Spinal cord (tissue), 10 donors: ENCODE measurements at places on chromosomes 5 and 9. TPM values are rescaled to one million over a fixed set of nuclear protein-coding genes. Genes with fewer than 3 reads are reported as not detected.
A peak's percentile ranks its signal among the peaks of the same experiment; 100 is the strongest.

GOLGA1 gene
- polyA plus RNA-seq: 19.6 TPM

TAF7 gene
- polyA plus RNA-seq: 101 TPM

SPATA31D4 gene
- not detected for polyA plus RNA-seq

OTP gene
- polyA plus RNA-seq: 10.4 TPM

CRB2 gene
- polyA plus RNA-seq: 17.8 TPM

SLC45A2 gene
- 0.56 TPM for polyA plus RNA-seq

ADGRV1 gene
- polyA plus RNA-seq: 101 TPM

JAK2 gene
- 16.9 TPM for polyA plus RNA-seq

SH3PXD2B gene
- 64.8 TPM for polyA plus RNA-seq

ZNF79 gene
- polyA plus RNA-seq: 6.1 TPM

PCSK5 gene
- polyA plus RNA-seq: 9.8 TPM

PCDHGA2 gene
- polyA plus RNA-seq: 17.7 TPM

- no peak for DNase-seq
These were observed 1.7 kb downstream of the TUT7 start for GRCh38 chr9:86352440-86353077.

DNA sequence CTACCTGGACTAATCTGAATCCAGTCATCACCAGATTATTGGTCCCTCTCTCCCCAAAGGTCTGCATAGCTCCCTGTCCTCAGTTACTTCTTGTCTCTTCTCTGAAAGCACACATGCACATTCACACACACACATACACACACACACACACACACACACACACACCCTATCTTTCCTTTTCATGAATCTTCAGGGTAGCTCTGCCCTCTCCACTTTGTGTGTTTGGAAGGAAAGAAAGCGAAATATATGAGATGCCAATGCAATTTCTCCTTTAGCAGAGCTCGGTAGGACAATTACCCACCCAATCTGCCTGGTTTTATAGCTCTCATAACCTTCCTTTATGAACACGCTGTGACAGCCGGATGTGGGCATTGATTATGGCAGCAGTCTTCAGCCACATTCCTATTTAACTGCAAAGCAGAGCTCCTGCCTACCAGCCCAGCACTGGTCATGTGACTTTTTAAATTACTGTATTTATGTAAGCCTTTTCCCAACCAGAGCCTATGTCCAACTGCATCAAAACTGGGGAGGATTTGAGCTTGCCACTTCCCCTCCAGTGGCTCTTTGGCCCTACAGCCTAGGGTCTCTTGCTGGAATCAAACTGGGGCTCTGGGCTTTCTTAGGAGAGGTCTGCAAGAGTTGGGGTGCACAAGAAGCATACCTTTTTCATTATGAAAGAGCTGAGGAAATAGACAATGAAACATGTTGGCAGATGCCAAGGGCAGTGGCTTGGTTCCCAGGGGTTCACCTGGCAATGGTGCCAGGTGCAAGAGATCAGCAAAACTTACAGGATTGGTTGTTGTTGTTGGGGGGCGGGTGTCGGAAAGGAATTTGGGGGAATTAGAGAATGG is 20.8 kb upstream of the MATR3 start:
- no peak for DNase-seq

DNA sequence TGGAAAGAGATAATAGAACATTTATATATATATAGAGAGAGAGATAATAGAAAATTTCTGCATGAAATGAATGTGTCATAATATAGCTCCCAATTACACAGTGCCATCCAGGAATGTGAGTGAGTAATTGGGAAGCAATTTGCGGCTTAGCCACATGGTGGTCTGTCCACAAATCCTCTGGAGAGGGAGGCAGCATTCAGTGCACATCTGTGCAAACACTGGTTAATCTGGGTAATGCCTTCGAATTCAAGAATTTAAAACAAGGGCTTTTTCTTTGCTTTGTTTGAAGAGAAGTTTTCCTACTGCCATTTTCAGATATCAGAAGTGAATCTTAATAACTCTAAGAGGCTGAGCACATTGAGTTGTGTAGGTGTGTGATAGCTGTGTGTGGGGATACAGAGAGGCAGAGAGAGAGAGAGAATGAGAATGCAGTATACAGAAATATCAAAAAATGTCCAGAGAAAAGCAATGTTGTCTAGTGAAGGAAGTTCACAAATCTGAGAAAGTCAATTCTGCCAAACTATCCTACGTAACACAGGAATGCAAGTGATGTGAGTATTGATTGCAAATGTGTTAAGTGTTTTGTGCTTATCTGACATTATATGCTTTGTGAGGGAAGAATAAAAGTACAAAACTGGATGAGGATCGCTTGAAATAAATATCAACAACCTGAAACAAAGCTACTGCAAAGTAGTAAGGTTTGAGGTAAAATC is 134.6 kb downstream of the EDIL3 start:
- DNase-seq: no peak

- DNase-seq: no peak
These were observed 79.4 kb downstream of the SNX24 start for GRCh38 chr5:122924719-122925395.

- DNase-seq: no peak
These were observed 15.8 kb downstream of the ERGIC1 start for GRCh38 chr5:172849606-172850453.

DNA sequence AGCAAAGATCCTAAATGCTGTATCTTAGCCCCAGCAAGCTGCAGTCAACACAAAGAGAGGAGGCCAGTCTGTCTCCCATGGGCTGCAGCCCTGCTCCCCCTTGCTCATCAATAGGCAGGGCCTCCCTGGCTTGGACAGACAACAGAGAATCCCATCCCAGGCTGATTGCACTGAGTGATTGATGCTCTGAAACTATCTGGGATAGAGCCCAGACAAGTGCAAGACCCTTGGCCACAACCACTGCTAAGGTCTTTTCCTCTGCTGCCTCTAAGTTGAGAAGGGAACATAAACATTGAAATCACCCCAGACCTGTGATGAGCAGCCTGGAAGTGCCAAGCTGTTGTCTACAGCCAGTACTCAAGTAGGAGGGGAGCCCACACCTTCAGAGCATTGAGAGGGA is 661.0 kb upstream of the CDH18 start:
- DNase-seq: no peak

GRCh38 chr5:77937015-77937908 is 161.1 kb upstream of the TBCA start:
- DNase-seq: no peak

GRCh38 chr9:70170151-70170790 is 88.5 kb upstream of the SMC5 start:
- DNase-seq: no peak

DNA sequence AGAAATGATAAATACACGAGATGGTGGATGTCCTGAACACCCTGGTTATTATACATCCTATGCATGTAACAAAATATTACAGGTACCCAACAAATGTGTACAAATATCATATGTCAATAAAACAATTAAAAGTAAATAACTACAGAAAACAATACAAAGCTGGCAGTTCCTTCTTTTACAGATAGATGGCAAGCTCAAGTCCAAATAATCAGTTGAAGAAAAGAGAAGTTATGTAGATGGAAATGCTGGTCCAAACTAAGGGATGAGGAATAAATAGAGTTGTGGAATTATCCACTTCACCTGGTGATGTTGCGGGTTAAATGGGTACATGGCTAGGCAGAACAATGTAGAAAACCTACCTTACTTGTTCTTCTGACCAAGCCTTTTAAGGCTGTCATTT is 79.4 kb downstream of the PALM2AKAP2 start:
- no peak for DNase-seq

DNA sequence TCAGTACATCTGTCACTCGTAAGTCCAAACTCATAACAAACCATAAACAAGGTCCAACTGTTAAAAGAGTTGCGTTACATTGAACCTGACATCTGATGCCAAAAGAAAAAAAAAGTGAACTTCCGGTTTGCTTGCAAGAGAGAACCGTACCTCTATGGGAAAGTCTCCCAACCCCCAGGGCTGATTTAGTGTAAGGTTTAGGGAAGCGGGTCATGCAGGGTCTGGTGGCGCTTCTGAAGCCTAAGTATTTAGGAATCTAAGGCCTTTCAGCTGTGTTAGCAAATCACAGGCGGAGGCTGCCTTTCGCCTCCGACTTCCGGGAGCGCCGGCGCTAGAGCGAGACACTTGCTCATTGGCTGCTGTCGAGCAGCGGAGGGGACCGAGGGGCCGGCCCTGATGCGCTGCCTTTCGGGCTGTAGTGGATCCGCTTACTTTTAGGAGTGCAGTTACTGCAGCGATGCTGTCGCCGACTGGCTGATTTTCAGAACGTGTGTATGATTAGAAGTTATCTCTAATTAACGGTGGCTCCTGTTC is 12.0 kb upstream of the GNPDA1 start:
- peak; percentile 95 for DNase-seq

DNA sequence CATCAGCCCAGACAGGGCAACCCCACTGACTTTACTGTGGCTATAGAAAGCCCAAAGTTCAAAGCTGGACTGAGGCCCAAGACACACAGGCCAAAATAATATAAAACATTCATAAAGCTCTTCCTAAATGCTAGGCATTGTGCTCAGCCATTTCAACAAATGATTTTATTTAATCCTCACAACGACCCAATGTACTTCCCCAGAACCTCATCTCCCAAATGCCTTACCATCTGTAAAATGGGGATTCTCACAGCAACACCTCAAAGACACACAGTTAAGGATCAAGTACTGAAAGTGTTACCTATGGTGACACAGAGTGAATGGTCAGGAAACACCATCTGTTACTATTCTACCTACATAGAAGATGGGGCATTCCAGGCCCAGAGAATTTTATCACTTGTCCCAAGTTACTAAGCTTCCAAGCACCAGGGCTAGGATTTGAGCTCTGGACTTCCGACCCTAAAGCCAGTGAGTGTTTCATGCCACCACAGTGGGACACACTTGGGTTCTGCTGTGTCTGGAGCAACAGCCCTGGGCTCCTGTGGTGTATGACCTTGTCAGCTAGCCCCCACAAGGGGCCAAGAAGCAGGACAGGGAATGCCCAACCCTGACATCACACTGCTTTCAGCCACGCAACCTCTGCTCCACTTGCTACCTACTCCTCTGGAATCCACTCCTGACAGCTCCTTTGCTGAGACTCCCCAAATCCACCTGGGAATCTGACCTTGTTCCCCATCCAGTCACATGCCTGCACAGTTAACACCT is 15.1 kb downstream of the SHB start:
- DNase-seq: no peak

- no peak for DNase-seq
These were observed 599.5 kb upstream of the PTGER4 start for GRCh38 chr5:40080191-40080590.

DNA sequence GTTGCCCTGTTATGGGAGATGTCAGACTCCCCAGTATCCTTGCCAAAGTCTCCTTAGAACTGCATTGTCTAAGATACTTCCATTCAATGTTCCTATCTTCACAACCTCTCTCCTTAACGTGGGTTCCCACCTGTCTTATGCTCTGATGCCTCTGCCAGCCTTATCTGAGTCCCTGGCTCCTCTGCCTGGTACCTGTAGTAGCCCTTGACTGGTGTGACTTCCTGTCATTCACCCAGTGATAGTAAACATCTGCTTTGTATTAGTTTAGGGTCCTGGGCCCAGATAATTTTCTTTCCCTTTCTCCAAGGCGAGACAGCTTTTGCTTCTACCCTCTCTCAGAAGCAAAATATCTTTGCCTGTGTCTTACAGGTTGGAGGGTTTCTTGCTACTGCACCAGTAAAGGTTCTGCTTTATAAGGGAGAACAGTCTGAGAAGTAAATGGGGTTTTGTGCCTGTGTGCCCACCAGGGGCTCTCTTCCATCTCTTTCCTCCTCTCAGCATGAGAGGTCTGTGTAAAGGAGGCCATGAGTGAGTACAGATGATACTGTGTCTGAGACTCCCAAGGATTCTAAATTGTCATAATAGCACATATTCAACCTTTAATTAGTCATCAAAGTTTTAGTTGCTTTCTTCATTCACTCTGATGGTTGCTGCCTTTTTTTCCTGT is 220.8 kb downstream of the PRR16 start:
- no peak for DNase-seq

DNA sequence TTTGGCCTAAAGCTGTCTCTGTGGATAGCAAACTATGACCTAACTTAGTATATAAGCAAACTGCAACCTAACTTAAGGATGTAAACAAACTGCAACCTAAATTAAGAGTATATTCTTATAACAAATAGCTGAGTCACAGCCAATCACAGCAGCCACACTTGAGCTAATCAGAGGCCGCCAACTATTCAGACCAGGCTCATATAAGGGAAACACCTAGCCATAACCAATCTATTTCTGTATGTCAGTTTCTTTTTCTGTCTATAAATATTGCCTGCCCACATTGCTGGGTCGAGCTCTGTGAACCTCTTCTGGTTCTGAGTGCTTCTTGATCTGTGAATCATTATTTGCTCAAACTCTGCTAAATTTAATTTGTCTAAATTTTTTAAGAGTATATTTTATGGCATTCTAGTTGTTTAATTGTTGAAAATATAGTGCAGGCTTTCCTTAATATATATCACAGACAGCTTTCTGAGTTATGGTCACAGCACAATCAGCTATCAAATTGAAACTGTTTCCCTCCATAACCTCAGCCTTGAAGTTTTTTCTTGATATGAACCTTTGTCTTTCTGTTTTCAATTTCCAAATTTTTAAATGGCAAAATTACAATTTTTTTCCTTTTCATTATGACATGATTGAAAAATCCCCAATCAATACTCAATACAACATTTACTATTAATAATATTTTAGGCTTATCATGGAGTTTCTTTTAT is 327.1 kb upstream of the NUDT12 start:
- DNase-seq: no peak

DNA sequence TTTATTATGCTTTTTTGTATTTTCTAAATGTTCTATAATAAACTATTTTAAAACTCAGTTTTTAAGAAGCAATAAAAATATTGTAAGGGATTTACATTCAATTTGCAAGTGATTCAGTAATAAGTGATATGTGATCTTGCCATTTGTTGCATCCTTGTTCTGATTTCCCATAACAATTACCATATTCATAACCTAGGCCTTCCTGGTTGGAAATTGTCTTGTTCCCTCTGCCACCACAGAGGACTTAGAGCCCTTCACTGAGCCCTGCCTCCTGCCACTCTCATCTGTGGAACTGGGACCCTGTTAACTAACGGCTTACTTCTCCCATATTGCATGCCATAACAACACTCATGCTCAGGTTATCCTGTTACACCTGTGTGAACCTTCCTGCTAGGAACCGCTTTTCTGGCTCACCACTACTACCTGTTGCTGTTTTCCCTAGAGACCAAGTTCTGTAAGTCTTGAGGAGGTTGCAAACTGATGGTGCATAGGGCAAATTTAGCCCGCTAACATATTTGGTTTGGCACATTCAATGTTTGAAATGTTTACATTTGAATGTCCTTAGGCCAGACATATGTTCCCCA is 32.9 kb upstream of the DTWD2 start:
- no peak for DNase-seq

DNA sequence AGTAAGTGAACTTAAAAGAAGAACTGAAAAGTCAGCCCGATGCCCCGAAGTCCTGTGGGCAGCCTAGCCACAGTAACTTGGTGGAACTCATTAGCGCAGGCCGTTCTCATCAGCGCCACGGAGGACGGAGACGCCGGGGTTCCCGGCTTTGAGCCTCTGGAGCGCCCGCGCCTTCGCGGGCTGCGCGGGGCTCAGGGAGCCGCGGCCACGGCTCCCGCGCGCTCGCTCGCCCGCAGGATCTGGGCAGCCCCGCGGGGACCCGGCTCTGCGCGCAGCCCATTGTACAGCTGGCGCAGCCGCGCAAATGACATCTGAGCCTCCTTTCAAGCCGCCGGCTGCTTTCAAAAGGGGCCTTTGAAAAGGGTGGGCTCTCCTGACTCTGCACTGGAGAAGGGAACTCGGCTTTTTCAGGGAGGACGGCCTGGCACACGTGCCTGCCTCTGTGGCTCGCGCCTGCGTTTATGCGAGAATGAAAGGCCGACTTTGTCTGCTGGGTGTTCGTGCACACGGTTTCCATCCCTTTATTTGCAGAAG is 40.7 kb downstream of the TLR4 start:
- DNase-seq: peak; percentile 54
